ENCODE measurements at places on chromosomes 4 and X.

DNA sequence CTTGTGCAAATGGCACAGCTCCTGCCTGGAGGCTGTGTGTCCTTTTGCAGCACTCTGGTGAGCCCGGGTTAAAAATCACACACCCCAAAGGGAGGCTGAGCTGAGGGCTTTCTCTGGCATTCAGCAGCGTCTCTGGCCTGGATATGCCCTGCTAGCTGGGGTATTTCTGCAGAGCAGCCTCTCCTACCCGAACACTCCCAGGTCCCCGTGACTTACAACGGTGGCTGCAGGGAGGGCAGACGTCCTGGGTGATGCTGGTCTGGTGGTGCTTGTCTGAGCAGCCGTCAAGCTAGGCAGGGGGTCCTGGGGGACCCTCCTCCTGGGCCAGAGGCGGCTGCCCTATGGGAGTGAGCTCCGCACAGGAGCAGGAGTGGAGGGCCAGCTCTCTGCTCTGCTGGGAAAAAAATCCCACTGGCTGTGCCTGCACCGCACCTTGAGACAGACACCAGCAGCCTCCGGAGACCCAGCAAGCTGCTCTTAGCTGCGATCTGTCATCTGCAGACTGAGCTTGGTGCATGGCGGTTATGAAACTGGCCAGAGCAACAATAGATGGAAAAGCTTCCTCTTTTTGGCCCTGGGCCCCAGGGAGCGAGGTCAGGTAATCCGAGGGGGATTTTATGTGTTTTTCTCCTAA, 41.3 kb upstream of the ASMTL start:
- DNase-seq: no peak

- no peak for DNase-seq
Measured at GRCh38 chr4:100190643-100191600, 654 bp upstream of the DDIT4L start.

- DNase-seq: no peak
Measured at GRCh38 chr4:110025056-110025455, 112.4 kb downstream of the EGF start.

DNA sequence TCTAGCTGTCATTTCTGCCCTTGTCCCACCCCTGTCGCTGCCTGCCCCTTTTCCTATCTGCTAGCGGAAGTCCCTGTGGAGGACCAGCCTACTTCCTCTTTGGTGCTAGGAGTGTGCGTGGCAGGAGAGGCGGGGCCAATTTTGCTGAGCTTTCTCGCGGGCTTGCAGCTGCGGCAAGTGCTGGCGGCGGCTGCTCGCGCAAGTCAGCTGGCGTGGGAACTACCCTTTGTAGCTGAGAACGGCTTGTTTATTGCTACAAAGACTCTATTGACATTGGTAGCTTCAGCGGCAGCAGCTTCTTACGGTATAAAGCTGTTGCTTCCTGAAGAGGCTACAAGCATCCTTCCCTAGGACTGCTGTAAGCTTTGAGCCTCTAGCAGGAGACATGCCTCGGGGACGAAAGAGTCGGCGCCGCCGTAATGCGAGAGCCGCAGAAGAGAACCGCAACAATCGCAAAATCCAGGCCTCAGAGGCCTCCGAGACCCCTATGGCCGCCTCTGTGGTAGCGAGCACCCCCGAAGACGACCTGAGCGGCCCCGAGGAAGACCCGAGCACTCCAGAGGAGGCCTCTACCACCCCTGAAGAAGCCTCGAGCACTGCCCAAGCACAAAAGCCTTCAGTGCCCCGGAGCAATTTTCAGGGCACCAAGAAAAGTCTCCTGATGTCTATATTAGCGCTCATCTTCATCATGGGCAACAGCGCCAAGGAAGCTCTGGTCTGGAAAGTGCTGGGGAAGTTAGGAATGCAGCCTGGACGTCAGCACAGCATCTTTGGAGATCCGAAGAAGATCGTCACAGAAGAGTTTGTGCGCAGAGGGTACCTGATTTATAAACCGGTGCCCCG, at the start of gene MAGEH1:
Gene MAGEH1 (plus strand): TSS at position 138 of the 843 bp plus-strand sequence. CDS start 248 bp downstream, at position 386.
- DNase-seq: peak; percentile 58

- DNase-seq: no peak
Measured at GRCh38 chr4:67355806-67356205, 189.5 kb downstream of the CENPC start.

GRCh38 chr4:27149541-27150212, 289.0 kb downstream of the STIM2 start:
- no peak for DNase-seq

All from activated T-helper 1 cell treated with Interleukin-2 at 50 U/mL for 16 hours (primary cell).